ACHN (cell line): ENCODE measurements at places on chromosomes 12 and 14.

DNA sequence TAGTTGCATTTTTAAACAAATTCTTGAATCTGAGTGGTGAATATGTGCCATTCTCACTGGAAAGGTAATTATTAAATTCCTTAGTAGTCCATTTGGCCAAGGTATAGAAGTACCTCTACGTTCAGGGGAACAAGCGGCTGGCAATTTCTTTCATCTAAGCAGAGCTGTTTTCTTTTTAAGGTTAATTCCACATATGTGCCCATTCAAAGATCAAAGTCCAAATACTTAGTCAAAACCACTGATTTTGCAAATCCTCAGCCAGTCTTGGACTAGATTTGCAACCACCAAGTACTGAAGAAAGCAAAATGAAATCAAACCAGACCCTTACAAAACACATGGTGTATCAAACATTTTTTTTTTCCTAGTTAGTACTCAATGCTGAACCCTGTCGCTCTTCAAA is 68.7 kb upstream of the JDP2 start:
- DNase-seq, result no peak

DNA sequence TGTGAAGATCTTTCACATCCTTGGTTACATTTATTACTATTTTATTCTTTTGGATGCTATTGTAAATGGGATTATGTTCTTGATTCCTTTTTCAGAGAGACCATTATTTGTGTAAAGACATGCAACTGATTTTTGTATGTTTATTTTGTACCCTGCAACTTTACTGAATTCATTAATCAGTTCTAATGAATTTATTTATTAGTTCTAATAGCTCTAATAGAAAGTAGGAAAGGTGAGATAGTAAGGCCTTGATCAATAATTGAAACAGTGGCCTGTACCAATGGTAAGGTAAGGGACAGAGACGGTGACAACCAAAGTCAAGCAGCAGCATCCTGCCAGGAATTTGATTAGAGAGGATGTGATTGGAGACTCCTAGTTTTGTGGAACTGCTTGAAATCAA is 224.1 kb downstream of the PHLDA1 start:
- DNase-seq, result no peak

GRCh38 chr12:124824195-124824594 is 39.5 kb downstream of the SCARB1 start:
- DNase-seq, result no peak

DNA sequence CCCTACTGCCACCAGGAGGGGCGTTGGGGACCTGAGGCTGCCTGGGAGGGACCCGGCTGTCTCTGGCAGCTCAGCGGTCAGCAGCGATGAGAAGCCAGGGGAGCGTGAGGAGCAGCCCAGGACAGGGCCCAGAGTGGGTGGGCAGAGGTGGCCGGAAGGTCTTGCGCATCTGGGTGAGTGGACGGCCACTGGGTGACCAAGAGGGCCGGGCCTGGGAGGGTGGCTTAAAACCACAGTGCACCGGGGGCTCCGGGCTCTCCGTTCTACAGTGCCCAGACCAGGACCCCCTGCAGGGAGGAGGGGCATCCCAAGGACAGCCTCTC is 10.0 kb downstream of the INF2 start:
- DNase-seq, result no peak

DNA sequence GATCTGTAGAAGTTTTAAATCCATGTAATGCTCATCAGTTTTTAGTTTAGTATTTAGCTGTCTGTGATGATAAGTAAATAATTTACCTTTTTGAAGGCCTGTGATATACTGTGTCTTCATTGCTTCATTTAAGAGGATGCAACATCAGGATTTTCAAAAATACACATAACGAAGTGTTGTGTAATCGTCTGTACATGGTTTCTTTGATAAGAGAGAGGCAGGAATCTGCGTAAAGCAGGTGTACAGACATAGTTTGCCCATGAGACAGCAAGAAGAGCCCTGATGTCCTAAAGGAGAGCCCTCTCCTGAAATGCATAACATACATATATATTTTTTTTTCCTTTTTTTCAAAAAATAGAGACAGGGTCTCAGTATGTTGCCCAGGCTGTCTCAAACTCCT is 44.8 kb downstream of the RASSF3 start:
- DNase-seq, result no peak

- no peak for DNase-seq
These were observed 1323.3 kb downstream of the LRFN5 start for GRCh38 chr14:42929806-42930480.

- DNase-seq, result no peak
These were observed 23.0 kb downstream of the EML1 start for GRCh38 chr14:99816217-99816616.

DNA sequence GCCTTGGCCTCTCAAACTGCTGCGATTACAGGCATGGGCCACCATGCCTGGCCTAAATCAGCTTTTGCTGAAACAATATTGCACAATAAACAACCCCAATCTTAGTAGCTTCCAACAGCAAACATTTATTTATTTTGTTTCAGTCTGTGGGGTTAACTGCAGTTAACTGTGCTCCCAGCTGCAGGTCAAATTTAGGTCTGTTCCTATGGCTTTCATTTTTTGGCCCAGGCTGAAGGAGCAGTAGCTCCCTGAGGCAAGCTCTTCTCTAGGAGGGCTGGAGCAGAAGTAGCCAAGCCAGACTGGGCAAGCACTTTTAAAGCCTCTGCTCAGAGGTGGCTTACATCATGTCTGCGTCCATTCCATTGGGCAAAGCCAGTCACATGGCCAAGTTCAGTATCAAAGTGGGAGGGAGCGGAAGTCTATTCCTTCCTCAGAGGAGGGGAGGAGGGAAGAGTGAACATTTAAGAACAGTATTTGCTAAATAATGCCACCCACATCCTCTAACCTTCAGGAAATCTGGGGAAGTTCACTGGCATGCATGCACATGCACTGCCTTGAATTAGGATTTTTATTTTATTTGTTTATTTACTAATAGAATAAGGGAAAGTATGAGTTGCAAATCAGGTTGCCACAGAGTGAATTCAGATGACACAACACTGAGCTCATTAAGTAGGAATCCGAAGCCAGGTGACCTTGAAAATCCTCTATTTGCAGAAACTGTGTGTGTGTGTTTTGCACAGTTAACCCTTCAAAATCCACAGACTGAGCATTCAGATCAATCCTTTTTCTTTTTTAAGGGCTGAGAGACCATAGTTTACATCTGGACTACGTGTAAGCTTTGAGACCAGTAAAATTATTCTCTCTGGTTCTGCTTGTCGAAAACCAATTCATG is 122.0 kb upstream of the SEL1L start:
- DNase-seq, result no peak
